ENCODE measurements at places on chromosomes 16 and 17.

DNA sequence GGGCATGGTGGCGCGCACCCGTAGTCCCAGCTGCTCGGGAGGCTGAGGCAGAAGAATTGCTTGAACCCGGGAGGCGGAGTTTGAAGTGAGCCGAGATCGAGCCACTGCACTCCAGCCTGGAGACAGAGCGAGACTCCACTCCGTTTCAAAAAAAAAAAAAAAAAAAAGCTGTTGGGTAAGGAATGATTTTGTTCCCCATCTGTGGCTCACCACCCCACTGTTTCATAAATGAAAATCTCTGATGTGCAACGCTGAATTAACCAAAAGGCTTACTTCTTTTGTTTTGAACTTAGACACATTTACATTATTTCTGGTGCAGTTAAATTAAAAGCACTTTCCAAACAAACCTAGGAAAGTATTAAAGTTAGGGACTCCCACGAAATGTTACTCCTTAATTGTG, 1.2 kb upstream of the METTL9 start:
- no peak for DNase-seq

DNA sequence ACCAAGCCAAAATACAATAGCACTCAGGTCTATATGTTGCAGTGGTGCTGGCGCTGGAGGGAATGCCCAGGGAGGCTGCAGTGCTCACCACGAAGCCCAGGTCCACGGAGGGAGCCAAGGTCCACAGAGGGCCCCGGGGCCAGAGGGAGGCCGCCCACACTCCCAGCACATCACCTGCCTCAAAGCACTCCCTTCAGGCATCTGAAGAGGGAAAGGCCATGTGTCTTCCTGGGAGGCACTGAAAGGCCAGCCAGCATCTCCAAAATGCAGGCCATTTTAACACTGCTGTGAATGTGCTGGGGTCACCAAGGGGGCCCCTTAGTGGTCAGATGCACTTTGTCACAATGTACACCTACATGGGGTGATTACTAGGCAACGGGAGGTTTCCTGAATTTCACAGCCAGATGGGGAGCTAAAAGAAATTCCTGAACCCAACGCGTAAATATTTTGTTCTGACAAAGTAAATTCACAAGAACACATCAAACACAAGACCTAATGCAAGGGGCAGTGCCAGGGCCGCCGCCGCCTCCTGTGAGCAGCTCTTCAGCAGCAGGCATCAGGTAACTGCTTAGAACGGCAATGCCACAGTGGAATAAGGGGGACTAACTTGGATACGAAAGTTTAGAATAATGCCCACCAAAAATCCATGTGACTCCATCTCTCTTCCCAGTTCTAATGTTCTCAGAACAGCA, 42.8 kb downstream of the USP22 start:
- no peak for DNase-seq

DNA sequence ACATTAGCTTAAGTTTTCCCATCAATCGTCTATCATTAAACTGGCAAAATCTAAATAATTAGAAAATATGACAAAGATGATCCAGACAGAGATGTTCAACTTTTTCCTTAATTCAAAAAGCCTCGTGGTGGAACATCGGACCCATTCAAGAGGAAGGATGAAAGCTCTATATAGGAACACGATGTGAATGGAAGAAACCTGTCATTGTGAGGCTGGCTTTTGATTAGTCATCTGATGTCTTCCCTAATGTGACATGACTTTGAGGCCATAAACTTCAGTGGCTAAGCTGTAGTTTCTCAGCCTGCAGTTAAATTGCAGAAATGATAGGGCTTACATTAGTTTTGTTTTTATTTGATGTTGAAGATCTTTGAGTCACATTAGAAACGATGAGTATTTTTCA, 1.0 kb downstream of the AMZ2 start:
- no peak for DNase-seq

- no peak for DNase-seq
These were observed 31.0 kb upstream of the KCNJ2 start for GRCh38 chr17:70138291-70138865.

DNA sequence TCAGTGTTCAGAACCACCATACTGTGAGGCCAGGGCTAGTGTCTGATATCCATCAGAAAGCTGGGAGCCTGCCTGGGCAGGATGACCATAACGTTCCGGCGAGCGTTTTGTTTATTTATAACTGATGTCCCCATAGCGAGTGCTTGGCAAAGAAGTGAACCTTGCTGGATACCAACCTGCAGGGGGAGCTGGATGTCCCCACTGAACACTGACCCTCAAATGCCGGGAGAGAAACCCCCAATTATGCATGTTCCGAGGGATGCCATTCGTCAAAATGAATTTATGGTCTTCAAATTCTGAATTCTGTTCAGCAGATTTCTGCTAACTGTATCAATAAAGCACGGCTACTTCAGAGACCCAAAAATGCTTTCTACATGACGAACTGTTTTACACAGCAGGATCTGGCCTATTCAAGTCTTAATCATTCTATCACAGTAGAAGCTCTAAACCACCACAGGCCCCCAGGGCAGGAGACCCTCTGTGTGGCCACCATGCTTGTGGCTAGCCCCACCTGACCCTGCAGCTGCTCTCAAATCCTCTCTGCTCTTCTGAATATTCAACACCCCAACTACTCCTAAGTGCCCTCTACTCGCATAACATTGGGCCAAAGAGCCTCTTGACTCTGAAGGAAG, 15.2 kb downstream of the MED24 start:
- DNase-seq, result no peak

- no peak for DNase-seq
These were observed 16.9 kb downstream of the PECAM1 start for GRCh38 chr17:64373722-64374121.

DNA sequence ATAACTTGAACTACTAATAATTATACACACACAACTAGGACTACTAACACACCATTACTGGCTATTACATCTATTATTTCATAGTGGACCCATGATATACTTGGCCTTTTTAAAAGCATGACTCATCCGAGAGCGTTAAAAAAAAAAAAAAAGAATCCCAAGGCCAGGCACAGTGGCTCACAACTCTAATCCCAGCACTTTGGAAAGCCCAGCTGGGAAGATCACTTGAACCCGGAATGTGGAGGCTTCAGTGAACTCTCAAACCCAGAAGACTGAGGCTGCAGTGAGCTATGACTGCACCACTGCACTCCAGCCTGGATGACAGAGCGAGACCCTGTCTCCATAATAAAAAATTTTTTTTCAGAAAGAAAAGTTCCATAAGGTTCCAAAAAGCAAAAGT, 3.1 kb downstream of the GLG1 start:
- no peak for DNase-seq

DNA sequence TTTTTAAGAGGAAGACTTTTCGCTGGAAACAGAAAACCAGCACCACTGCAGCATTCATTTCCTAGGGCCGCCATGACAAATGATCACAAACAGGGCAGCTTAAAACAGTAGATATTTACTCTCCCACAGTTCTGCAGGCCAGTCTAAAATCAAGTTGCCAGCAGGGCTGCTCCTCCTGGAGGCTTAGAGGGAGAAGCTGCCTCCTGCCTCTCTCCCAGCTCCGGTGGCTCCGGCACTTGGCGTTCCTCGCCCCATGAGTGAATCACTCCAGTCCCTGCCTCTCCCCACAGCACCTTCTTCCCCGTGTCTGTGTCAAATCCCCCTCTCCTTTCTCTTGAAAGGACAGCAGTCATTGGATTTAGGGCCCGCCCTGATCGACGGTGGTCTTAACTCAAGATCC, 72.1 kb downstream of the SOCS1 start:
- DNase-seq, result no peak

- no peak for DNase-seq
These were observed 542.6 kb downstream of the TMEM114 start for GRCh38 chr16:8047736-8048135.

GRCh38 chr16:66109677-66110076, 256.8 kb upstream of the CDH5 start:
- no peak for DNase-seq

- DNase-seq, result no peak
These were observed 20.1 kb downstream of the CIITA start for GRCh38 chr16:10897134-10897533.

DNA sequence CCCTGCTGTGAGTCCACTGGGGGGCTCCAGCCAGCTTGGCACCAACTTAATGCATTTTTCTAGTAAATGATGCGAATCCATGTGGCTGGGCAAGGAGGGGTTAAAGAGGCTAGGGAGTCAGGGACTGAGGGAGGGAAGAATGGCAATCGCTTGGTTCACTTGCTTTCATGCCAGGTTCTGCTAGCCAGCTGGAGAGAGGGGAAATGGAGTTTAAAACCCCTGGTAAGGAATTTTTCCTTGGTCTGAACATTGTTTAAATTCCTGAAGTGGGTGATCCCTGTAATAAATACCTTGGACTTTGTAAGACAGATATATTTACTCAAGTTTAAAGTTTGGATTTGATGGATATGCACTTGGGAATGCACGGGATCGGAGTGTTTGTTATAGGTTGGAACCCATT, 22.8 kb downstream of the ANKFN1 start:
- DNase-seq, result no peak

DNA sequence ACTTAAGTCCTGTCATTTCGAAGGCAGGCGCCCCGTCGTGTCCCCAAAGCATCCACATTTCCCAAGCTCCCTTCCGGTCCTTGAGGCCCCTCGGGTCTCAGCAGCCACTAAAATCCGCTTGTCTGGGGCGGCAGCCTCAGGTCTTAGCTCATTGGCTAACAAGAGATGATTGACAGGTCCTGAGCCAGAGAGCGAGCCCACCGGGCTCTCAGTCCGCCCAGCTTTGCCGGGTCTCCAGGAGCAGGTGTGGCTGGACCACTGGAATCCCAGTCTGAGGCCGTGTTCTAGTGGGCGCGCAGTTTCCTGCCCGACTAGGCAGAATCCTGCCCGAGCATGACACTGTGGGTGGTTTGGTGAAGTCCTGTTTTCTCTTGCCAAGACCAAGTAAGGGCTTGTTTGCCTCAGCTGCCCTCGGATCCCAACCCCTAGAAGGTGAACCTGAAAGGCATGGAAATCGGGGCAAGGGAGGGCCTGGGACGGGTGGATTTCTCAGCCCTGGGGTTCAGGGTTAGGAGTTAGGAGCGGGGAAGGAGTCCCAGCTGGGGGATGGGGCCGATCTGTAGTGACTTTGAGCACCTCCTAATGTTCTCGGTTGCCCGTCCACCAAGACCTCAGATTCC, 42.8 kb downstream of the MRC2 start:
- DNase-seq, result no peak

- DNase-seq, result no peak
These were observed 65.2 kb downstream of the SRCIN1 start for GRCh38 chr17:38540514-38541045.

- peak; percentile 61 for DNase-seq
These were observed 42.8 kb downstream of the COG7 start for GRCh38 chr16:23410176-23410575.

GRCh38 chr16:1377406-1378010, 25.8 kb downstream of the GNPTG start:
- no peak for DNase-seq

DNA sequence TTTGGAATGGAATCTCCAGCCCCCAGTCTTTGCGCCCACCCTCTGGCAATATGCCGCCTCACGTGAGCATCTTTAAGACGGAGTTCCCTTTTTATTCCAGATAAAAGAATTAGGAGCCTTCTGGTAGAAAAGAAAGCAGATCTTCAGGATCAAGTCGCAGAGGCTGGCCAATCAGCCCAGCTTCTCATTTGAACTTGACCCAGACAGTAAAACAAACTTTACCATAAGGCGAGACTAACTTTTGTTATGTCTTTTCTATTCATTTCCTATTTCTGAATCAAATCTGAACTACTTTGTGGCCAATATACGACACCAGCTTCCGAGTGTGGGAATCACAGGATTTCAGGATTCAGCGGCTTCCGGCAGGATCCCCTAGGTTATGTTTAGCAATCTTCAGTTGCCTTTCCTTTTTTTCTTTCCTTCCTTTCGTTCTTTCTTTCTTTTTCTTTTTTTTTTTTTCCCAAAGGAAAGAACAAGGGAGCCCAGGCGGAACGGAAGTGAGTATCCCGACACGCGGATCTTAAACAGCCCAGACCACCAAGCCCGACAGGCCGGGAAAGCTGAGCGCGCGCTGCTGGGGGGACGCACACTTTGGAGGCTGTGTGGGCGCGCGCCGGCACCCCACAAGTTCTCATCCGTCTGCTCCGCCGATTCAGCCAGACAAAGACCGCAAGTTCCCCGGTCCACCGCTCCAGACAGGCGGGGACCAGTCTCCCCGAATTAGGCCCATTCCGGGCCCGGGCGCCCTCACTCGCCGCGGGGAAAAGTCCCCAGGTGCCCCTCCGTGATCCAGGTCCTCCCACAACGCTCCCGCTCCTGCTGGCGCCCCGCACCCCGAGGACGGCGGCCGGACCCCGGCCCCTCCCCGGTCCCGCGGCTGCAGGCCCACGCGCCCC, 633 bp downstream of the TBC1D16 start:
- DNase-seq, result no peak

- no peak for DNase-seq
These were observed 122.3 kb downstream of the GOSR1 start for GRCh38 chr17:30599428-30600059.

DNA sequence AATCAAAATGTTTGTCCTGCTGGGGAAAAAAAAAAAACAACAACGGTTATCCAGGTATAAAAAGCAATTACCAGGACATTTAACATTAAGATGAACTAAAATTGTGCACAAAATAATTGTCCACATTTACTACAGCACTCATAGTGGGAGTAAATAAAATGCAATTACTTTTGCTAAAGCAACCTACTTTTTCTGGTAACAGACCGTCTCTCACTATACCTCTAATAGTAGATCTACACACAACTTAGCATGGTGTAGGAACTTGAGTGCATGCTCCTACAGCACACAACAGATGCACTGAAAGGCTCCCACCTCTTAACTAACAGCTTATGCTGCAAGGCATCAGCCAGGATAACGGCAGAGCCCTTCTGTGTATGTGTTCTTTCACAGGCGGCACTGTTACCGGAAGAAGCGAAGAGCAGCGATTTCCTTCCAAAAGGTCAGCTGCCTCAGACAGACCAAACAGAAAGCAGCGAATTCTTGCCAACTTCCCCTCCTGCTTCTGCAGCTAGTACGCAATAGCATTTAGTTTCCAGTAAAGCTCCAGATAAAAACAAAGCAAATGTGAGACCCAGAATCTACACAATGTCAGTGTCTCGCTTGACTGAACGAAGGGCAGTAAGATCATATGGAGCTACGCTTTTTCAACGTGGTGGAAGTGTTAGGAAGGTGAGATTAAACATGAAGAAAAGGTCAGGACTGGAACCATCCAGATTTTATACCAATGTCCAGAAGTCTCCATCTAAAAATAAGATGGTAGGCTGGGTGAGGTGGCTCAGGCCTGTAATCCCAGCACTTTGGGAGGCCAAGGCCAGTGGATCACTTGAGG, 27.6 kb downstream of the STAT5B start:
- DNase-seq, result peak; percentile 73

GRCh38 chr17:63247706-63248105, 198.4 kb downstream of the CYB561 start:
- no peak for DNase-seq

Data from NCI-H2029 treated with DMSO at 0.1 percent for 48 hours (cell line).